ENCODE measurements at places on chromosomes 3 and 15.

GRCh38 chr3:164657631-164658030 lies 420.7 kb downstream of the SI start:
- DNase-seq = no peak

- peak; percentile 65 for DNase-seq
These were observed 3.3 kb downstream of the TUBGCP5 start for GRCh38 chr15:23035964-23036566.

DNA sequence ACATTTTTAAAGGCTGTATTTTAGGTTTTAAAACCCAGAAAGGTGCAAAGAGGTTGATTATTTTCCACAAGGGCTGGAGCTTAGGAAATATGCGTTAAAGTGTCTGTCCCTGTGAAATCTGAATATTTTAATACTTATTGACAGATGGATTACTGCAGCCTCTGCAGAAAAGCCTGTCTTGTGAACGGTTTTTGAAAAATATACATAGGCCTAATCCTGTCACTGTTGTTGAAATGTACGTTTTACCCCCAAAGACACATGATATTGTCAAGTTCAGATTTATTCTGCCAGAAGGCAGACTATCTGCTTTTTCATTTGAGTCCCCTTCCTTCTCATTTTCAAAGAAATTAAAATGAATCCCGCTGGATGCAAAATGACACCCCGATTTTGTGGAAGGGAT lies 2.2 kb upstream of the BCL6 start:
- DNase-seq = no peak

- no peak for DNase-seq
These were observed 10.8 kb downstream of the UMPS start for GRCh38 chr3:124741027-124741426.

DNA sequence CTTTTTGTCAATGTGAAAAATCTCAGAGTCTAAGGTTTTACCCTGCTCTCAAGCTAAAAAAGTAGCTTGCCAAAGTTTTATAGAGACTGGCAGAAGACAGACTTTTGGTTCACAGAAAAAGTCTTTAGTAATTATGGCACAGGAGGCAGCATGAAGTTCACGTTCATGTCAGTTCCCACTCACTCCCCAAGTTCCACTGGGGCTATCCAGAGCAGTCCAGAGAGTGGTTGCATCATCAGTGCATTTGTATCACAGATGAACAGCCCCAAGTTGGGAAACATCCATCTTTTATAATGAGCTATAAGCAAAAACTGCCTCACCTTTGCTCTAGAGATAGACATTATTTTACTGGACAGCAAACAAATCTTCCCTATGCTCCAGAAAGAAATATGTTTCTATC lies 454.1 kb upstream of the AGTR1 start:
- DNase-seq = no peak

DNA sequence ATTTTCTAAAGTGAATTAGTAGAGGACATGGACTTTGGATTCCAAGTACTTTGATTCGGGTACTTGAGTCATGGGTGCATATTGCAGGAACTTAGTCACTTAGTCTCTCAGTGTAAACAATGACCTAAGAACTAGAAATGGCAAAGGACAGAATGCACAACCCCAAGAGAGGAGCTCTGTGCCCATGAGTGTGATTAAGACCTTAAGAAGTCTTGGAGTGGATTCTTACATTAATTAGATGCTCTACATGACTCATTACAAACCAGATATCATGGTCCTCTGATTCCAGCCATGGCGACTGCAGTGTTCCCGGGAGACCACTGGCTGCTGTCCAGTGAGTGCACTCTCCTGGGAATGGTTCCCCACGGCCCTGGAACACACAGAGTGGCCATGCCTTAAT lies 251.5 kb downstream of the GABRG3 start:
- DNase-seq = no peak

GRCh38 chr15:30062881-30063280 lies 19.9 kb upstream of the GOLGA8J start:
- DNase-seq = no peak

- no peak for DNase-seq
These were observed 55.3 kb upstream of the VILL start for GRCh38 chr3:37935290-37935668.

- DNase-seq = no peak
These were observed 142.4 kb downstream of the TCF12 start for GRCh38 chr15:57060799-57061198.

DNA sequence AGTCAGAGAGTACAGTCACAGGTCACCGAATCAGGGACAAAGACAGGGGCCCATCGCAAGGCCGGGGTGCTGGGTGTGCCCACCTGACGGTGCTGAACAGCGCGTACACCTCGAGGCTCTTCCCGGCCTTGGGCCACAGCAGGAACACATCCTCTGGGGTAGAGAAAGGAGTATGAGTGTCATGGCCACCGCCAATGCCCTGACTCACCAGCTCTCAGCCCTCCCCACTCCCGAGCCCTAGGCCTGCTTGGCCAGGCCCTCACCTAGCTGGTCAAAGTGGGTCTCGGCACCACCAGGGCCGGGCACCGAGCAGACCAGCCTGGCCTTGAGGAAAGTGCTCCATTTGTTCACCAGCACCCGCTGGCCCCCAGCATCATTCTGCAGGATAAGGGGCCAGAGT lies 4.2 kb downstream of the SEMA3G start:
- DNase-seq = no peak

DNA sequence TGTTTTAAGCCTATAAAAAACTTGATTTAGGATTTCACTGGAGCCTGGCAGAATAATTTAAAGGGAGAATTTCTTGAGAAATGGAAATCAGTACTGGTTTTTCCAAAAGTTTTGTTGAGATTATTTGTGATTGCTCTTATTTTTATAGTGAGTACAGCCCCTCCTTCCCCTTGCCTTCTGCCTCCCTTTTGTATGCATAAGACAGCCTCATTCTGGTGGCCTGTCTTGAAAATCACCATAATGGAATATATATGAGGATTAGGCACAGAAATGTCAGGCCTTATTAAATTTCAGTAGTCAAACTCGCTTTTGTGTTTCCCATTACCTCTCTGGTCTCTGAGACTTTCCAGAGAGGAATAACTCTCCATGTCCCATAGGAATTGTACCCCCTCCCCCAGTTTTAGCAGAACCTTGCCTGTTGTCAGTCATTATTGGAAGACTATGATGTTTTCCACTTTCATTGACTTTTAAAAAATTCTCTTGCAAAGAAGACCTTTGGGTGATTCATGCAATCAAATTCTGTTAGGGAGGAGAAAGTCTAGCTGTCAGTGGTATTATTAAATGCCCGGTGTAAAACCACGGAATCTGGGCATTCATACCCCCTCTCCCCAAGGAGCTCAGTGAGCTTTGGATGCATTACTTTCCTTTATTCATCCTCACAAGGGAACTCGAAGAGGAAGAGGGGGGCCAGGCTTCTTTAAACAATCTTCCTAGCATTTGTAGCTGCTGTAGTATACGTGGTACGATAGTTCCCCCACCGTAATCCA lies 171.6 kb upstream of the TSC22D2 start:
- no peak for DNase-seq

DNA sequence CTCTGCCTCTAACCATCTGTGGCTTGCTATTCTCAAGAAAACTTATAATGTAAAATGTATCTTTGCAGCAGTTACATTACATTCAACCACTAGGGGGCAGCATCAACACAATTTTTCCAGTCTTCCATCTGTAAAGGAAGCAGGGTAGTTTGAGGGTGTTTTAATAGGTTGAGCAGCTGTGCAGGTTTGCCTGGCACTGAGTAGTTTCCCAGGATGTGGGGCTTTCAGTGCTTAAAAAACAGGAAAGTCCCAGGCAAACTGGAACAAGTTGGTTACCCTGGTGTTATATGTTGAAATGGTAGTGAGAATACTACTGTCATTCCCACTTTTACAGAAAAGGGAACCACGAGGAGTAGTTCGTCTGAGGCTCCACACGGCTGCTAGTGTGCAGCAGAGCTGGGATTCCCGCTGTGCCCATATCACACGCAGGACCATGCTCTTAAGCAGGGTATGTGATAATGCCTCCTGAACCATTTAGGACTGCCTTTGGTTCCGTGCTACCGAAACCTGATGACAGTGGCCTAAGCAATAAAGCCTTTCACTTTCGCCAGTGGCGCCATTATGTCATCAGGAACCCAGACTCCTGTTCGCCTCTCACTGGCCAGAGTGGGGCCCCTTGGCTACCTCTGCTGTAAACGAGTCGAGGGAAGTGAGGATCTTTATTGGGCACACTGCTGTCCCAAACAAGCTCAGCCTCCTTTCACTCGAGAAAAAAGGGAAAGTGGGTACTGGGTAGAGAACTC lies 64.7 kb upstream of the ZBTB38 start:
- DNase-seq = peak; percentile 71

DNA sequence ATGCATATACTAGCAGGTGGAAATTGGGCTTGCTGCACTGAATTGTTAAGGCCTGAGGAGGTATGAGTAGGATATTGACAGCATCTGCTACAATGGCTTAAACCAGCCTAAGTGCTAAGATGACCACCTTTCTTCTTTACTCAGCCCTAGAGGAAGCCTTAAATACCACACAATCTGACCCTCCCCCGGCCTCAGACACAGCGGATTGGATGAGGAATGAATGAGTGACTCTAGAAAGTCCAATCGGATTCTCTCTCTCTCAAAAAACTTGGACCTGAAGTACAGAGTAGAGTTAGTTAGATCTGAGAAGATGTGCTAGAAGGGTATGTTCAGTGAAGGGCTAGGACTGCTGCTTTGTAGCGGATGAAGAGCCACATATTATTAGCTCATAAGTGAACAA lies 39.9 kb upstream of the C3orf49 start:
- no peak for DNase-seq

DNA sequence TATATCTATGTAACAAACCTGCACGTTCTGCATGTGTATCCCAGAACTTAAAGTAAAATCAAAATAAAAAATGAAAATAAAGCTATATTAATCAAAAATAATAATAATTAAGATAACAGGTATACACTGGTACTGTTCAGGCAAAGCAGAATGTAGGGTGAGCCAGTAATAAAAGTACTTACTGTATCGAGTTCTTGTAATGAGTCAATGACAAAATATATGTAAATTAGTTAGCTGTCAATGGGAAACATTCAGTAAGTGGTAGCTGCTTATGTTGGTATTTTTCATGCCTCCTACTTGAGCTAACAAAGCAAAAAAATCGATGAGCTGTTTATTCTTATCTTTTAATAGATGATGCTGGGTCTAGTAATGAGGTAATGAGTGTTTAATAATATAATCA lies 93.2 kb downstream of the GBE1 start:
- DNase-seq = no peak

DNA sequence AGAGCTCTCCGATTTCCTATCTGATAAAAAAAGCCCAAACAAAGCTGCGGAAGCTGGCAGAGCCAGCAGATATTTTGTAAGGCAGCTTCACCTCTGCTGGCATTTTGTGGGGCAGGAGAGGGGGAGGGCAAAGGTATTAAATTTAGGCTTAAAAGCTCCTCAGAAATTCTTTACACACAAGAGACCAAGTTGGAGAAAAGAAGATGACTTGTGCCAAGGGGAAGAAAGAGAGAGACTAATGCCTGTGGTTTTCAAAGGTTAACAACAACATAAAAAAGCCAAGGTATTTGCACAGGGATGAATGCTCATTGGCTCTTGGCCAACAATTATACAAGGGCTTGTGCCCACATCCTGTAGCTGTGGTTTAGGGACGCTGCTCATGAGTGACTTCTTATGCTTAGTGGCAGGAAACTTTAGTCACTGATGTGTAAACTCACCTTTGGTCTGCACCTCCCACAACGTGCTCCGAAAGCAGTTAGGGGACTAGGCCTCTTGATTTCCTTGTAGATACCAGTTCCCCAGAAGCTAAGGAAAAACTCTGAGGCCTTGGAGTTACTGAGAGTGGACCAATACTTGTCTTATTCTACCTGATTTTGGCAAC lies 152.9 kb downstream of the TPRG1 start:
- DNase-seq = no peak

GRCh38 chr3:153045150-153045549 lies 116.9 kb upstream of the RAP2B start:
- DNase-seq = no peak
